ENCODE measurements at places on chromosomes 11 and 22.

DNA sequence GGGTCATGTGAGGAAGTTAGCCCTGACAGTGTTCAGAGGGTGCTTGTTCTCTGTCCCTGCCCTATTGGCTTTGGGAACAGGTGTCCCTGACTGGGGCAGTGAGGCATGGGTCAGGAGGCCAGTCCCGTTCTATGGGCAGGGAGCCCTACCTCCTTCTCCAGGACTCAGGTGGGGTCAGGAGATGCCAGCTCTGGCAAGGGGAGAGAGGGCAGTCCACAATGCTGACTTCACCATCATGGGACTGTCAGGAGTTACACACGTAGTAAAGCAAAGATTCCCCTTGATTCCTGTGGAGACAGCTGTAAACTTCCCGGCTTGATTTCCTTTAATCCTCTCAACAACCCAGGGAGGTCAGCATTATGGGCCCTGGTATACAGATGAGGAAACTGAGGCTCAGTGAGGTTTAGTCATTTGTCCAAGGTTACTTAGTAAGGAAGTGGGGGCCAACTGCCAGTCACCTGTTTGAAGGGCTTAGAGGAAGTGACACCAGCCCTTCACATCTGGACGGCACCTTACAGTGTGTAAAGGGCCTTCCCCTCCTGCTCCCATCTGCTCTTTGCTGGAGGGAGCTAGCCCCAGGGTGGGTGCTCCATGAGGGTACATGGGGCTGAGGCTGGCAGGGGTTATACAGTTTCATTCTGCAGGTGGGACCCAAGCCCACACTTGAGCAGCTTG is 11.9 kb downstream of the MICALL1 start:
- DNase-seq = no peak

DNA sequence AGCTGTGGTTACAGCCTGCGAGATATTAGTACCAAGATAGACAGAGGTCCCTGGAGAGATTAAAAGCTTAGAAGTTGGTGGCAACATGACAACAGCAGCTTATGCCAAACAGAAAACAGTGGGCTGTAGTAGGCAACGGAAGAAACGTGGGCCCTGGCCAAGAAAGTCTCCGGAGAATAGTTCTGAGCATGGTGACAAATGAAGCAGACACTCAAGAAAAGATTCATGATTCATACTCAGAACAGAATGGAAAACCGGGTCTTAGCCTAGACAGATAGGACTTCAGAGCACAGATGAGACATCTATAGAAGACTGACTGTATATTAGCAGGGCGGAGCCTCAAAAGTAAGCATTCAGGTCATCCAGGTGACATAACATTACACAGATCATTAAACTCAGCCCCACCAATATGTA is 727.4 kb downstream of the ETS1 start:
- no peak for DNase-seq

DNA sequence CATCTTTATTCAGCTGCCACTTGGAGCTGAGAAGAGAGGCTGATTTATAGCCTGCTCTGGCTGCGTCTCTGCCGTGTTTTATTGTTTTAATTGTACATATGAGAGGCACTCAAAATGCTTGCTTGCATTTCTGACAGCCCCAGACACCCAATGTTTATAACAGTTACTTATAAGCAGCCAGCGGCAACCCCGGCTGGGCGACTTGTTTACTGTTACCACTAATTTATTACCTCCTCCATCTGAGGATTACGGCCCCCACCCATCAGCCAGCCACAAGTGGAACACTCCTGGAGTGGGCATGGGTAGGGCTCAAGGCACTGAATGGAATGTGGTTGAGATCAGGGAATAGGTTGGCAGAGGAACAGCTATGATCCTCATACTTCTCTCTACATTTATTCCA is 61.2 kb downstream of the CLPB start:
- no peak for DNase-seq

- DNase-seq = no peak
Measured at GRCh38 chr11:91639359-91639758, 585.3 kb upstream of the FAT3 start.

- DNase-seq = no peak
Measured at GRCh38 chr11:47044119-47044518, 107.6 kb downstream of the CSTPP1 start.

- DNase-seq = no peak
Measured at GRCh38 chr11:126456783-126457542, 101.5 kb downstream of the ST3GAL4 start.

DNA sequence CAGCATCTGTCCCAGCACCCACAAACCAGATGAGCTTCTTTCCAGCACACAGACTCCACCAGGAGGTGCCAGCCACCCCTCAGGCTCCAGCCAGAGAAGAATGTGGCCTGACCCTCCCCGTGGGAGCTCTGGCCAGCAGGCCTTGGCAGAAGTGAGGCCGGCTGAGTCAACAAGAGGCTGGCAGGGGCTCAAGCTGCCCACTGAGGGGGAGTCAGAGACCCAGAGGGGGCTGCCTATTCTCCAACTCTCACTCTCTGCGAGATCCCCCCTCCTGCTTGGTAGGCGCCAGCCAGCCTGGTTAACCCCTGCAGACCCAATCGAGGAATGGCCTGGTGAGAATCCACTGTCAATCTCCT is 10.6 kb upstream of the CDC42EP1 start:
- no peak for DNase-seq

DNA sequence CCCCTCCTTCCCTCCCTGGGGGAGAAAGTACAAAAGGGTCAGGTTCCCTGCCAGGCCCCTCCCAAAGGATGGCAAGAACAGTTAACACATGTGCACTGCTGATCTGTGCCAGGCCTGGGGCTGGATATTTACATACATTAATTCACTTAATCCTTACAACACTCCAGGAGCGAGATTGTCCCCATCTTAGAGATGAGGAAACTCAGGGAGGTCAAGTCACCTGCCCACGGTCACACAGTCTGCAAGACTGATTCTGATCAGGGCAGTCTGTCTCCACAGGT is 36.5 kb downstream of the NECTIN1 start:
- DNase-seq = no peak

- DNase-seq = no peak
Measured at GRCh38 chr11:65150509-65151299, 16.4 kb upstream of the SYVN1 start.

DNA sequence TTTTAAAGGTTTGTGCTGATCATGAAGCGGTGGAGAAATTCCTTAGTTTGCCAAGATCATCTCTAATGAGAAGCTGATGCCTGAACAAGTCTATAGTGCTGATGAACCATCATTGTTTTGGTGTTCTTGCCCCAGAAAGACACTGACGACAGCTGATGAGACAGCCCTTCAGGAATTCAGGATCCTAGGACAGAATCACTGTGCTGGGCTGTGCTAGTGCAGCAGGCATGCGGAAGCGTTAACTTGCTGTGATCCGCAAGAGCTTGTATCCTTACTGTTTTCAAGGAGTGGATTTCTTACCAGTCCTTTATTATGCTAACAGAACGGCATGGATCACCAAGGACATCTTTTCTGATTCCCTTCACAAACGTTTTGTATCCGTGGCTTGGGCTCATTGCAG is 104.1 kb downstream of the TBC1D22A start:
- no peak for DNase-seq

DNA sequence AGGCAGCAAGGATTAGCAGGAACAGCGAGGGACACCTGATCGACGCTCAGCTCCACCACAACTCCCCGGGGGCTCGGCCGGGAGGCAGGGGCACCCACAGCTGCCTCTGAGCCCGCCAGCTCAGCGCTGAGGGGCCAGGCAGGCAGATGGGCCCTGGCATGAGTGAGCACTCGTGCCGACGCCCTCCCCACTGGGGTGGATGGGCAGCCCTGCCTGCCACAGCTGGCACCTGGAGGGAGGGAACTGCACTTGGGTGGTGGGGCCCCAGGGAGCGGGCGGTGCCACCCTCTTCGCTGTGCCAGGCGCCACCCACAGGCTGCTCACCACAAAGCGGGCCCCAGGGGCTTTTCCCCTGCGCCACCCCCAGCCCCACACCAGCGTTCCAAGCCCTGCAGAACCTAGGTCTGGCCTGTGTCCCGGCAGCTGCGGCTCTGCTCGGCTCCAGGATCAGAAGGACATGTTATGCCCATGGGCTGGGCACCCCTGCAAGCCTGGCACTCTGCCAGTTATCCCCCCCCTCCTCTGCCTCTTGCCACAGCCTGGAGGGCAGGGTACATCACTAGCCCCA is 28.8 kb downstream of the WNT7B start:
- no peak for DNase-seq

DNA sequence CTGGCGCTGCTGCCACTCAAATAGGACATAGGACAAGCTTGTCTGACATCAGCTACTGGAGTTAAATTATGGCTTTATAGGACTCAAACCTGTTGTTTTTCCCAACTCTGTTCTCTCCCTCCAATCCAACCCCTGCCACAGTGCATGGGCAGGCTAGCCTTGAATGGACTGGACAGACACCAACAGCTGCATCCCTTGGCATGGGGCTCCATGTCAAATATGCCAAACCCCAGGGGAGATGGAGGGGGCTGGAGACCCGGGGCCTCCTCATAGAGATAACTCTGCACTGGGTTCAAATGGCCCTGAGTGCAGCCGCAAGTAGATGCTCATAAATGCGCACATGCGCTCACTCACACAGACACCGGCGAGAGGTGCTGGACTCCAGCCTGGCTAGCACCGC is 28.9 kb downstream of the CD5 start:
- DNase-seq = no peak

GRCh38 chr22:20639750-20640149 is 132.3 kb downstream of the MED15 start:
- no peak for DNase-seq

GRCh38 chr22:47370448-47371262 is 608.2 kb downstream of the TBC1D22A start:
- DNase-seq = no peak

- DNase-seq = no peak
Measured at GRCh38 chr11:203056-203944, 3.9 kb downstream of the BET1L start.

- DNase-seq = no peak
Measured at GRCh38 chr22:38126928-38127668, 16.6 kb upstream of the BAIAP2L2 start.

- DNase-seq = no peak
Measured at GRCh38 chr11:106624377-106624776, 393.9 kb downstream of the GUCY1A2 start.

DNA sequence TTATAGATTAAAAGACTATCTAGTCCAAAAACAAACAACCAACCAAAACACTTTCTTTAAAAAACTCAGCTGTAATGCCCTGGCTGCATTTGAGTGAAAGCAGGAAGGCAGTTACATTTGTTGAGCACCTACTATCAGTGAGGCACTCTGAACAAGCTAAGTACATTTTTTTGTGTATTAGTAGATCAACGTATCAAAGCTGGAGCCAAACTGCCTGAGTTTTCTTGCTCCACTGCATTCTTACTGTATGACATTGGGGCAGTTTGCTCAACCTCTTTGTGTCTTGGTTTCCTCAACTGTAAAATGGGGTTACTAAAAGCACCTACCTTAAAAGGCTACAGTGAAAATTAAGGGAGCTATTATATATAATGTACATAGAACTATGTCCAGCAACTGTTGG is 22.0 kb downstream of the COA4 start:
- no peak for DNase-seq

- DNase-seq = no peak
Measured at GRCh38 chr11:120871194-120871593, 152.7 kb upstream of the TBCEL start.

- no peak for DNase-seq
Measured at GRCh38 chr22:42427167-42427566, 5.0 kb downstream of the NFAM1 start.

- DNase-seq = no peak
Measured at GRCh38 chr11:105372206-105372605, 232.6 kb upstream of the CARD18 start.

- no peak for DNase-seq
Measured at GRCh38 chr11:24453129-24453718, 43.6 kb upstream of the LUZP2 start.

DNA sequence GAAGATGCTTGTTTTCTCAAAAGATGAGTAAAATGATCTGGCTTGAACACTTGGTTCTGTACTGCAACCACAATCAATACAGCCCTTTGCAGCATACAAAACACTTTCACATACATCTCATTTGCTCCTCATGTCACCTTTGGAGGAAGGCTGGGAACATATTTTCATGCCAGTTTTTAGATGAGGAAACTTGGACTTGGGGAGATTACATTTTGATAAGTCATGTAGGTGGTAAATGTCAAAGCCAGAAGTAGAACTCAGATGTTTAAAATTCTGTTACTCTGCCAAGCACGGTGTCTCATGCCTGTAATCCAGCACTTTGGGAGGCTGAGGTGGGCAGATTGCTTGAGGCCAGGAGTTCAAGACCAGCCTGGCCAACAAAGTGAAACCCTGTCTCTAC is 121.8 kb downstream of the MICAL2 start:
- no peak for DNase-seq

DNA sequence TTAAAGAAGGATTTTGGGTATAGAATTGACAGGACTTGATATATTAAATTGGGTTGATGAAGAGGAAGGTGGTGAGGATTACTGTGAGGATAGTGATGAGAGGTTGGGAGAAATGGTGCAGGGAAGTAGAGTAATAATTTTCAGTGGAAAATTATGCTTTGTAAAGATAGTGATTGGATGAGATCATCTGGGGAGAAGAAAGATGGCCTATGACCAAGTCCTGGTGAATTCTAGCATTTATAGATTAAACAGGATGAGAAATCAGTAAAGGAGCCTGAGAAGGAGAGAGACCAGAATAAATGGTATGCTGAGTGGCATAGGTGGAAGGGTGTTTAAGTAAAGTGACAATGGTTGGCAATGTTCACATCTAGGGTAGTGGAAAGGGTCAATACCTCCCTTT is 15.0 kb downstream of the IPO7 start:
- DNase-seq = no peak

DNA sequence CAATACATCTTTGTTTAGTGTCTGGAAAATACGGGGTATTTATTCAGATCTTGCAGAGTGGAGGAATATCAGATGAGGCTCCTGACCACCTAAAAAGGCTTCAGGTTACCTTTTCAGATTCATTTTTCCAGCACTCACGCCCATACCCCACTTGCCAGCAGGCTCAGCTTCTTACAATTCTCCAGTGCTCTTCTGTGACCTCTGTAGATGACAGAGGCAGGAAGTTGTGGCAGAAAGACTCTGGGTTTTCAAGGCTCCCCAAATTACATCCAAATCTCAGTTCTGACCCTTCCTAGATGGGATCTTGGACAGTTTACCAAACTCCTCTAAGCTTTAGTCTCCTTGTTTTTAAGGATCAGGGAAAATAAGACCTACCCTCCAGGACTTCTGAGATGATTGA is 61.1 kb downstream of the SYTL2 start:
- no peak for DNase-seq

Measured in stimulated activated CD4-positive, alpha-beta T cell treated with anti-CD3 and anti-CD28 coated beads, Interleukin-2, amount 100 ng/mL, for 4 hours (primary cell).